Activated naive CD4-positive, alpha-beta T cell (primary cell): ENCODE measurements at places on chromosomes 2 and 18.

DNA sequence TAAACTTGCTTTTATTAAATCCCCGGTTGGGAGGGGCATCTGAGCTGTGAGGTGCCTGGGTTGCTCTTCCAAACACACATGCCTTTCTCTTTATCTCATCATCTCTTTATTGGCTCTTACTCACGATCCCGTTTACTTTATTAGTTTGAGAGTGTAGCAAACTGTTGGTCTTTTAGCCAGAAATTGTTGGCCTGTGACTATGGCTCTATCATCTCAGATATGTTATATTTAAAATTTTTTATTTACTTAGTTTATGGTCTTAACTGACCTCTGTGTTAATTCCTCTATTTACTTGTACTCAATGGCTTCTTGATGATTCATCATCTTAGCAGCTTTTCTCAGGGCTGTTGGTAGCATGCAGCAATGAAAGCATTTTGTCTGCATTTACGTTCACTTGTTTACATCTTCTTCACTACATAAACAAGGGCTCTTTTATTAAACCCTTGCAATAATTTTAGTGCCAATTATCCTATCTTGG, 408.4 kb downstream of the HRH4 start:
- DNase-seq = no peak

DNA sequence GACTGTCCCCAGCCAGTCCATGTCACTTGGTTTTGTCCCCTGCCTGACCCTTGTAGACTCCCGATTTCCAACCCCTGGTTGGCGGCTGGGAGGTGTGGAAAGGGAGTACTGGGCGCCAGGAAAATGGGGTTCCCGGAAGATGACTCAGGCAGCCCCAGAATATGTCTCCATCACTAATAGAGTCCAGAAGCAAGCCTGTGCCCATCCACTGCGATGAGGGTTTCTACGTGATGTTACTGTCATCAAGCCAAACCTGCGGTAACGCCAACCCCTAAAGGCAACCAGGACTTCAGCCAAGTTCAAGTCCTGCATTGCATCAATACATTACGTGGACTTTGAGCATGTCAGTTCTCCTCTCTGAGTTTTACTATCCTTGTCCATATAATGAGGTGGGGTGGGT, 62.0 kb upstream of the TAF1B start:
- DNase-seq = no peak

GRCh38 chr2:39127973-39128372, 7.1 kb upstream of the SOS1 start:
- no peak for DNase-seq

GRCh38 chr2:114259389-114259788, 183.1 kb upstream of the DPP10 start:
- no peak for DNase-seq

DNA sequence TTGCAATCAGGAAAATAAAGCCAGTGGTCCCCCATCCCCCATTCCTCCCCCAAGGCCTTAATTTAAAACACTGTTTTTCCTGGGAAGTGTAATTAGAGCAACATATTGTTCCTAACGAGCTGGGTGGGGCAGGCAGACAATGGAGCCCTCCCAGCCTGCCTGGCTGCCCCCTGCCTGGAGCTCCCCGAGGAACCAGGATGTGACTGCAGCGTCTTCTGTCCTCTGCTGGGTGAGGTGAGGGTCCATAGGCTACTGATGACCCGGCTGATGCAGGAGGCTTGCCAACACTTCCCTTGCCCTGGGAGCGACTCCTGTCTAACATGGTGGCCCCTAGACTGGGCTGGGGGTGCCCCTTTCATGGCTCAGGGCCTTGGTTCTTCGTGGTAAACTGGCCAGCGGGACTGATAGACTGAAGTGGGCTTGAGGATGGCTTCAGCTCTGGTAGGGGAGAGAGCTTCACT, 152.4 kb downstream of the DYSF start:
- no peak for DNase-seq

- no peak for DNase-seq
Measured at GRCh38 chr2:134333646-134334189, 79.8 kb downstream of the MGAT5 start.

- DNase-seq = no peak
Measured at GRCh38 chr2:62303788-62304187, 107.9 kb downstream of the B3GNT2 start.

DNA sequence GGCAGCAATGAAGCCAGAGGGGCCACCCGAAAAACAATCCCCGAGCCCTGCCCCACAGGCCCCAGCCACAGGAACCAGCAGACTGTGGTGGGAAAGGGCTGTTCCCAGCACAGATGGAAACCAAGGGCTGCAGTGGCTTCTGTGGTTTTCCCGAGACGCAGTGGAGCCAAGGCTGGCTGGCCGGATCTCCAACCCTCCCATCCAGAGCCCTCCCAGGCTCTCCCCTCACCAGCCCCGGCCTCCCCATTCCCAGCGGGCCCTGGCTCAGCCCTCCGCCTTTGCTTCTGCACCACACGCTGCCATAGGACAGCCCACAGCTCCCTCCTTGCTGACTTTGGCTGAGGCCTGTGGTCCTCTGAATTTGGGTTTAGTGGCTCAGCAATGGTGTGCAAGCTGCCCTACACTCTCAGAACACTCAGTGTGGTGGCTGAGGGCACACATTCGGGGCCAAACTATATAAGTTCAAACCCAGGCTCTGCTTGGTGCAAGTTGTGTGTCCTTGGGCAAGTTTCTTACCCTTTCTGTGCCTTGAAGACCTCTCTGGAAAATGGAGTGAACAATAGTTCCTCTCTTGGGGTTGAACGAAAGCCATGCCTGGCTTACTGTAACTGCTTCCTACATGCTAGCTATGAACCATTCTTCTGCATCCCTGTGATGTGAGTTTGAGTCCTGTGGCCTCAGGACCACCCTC, 200.1 kb downstream of the SMAD7 start:
- DNase-seq = no peak

DNA sequence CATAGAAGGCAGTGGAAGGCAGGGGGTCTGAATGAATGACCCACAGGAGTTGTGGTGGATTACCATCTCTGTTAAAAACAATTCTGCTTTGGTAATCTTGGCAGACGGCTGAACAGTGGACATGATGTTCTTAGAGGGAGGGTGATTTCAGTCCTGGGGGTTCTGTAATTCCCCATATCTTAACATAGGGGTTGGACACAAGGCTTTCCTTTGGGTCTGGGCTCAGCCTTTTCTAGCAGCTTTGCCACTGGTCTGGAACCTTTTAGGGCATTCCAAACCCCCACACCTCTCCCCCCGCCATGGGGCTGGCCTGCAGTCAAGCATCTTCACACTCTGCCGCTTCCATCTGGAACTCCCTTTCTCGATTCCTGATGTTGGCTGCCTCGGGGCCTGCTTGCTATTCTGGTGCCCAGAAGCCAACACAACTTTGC, 50.3 kb downstream of the RPL37A start:
- no peak for DNase-seq

GRCh38 chr2:119292226-119292625, 68.6 kb downstream of the STEAP3 start:
- DNase-seq = no peak

DNA sequence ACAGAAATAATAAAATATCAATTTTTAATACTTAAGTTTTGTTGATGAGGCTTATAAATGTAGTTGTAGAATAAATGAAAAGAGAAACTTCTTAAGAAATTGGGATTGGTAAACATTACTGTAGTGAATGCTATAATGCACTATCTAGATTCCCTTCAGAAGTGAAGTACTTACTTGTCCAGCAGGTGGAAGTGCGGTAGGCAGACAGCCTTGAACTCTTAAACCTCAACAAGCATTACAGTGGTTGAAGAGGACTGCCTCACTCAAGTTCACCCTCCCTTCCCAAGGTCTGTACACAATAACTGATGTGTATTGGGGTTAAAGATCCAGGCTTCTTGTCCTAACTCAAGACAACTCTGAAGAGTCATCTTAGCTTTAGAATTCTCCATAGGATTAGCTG, 931.0 kb upstream of the LRRTM1 start:
- no peak for DNase-seq

GRCh38 chr2:234401426-234401825, 95.5 kb downstream of the ARL4C start:
- DNase-seq = no peak

DNA sequence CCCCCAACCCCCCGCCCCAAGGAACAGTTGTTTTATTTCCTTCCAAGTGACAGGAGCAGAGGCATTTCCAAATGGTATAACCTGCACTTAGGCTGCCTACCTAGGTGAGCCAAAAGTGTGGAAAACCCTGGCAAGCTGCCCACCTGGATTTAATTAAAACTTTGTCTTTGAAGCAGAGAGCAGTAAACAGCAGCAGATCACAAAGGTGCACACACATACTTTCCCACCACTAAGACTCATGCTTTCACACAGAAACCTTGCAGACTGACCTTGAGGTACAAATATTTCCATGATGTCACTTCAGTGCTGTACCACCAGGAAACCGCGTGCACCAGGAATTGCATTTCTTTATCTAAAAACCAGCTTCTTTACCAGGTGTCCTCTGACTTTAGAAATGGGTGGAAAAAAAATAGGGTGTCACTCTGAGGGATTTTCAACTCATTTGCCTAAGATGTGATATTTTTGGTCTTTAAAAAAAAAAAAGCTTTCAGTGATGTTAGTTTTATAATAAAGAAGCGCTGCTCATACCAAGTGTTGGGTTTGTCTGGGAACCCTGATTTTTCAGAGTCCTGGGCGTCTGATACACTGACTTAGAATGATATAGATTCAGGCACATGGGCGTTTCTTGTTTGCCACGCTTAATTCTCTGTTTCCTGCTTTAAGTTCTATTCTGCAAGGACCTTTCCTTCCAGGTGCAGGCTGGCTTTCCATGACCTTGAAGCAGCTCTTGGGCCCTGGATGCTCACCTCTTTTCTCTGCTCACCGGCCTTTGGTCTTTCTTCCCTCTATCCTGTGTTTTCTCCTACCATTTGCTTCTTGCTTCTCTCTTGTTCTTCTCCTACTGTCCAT, 70.7 kb upstream of the BCL2L11 start:
- DNase-seq = no peak

GRCh38 chr2:9092383-9093282, 89.1 kb upstream of the MBOAT2 start:
- no peak for DNase-seq

- no peak for DNase-seq
Measured at GRCh38 chr18:49734836-49735235, 78.5 kb downstream of the ACAA2 start.

- DNase-seq = no peak
Measured at GRCh38 chr2:220123751-220124150, 496.3 kb downstream of the SLC4A3 start.

DNA sequence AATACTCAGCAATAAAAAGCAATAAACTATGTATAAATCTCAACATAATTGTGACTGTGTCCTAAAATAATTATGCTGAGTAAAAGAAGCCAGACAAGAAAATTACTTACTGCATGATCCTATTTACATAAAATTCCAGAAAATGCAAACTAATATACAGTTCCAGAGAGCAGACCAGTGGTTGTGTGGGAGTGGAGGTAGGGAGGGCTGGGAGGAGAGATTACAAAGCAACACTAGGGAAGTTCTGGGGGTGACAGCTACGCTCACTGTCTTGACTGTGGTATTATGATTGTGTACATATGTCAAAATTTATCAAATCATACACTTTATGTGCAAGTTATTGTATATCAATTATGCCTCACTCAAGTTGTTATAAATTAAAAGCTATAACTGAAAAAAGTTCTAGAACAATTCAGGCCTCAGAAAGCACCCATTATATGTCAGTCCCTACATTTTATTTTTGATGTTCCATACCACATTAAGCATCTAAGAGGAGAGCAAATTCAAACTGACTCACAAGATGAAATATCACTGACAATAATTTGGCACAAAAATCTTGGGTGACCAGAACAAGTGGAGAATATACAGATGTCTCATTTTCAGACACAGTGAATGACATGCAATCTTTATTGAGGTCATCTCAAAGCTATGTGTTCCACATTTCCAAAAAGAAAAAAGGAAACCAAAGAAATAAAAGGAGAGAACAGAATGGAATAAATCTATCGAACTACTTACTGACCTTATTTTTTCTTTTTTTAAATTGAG, 85.1 kb downstream of the ANTXR1 start:
- DNase-seq = no peak
